ENCODE measurements at places on chromosomes 4 and X.
A peak's percentile ranks its signal among the peaks of the same experiment; 100 is the strongest.

GRCh38 chr4:18981234-18981615, 959.7 kb upstream of the LCORL start:
- no peak for DNase-seq

DNA sequence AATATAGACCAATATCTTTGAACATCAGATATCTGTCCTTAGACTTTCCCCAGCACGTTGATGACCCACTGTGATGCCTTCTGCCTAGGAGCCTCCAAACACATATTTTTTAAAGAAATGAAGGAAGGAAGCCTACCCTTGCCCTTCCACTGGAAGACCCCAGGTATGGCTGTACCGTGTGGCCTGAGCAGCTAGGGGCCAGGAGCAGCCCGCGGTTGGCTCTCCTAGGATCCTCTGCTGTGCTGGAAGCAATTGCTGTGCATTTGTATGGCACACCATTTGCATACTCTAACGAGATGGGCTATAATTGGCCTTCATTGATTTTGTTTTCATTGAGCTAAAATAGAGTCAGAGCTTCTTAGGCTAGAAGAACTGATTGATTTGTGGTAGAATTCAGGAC, 128.8 kb downstream of the GPAT3 start:
- no peak for DNase-seq

DNA sequence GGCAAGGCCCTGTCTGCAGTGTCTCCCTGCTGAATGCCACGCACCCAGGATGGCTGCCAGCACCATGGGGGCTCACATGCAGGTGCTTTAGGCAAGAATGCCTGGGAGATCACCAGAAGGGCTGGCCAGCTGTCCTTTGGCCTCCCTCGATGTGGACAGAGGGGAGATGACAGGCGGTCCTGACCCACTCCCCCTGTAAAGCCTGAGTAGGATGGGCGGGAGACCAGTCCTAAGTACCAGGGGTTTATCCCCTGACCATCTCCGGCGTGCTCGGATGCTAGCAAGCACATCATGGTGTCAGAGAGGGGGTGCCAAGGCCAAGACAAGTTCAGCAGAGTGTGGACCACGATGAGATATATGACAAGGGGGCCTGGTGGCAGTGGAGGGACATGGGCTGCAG, 5.3 kb downstream of the PDZD4 start:
- DNase-seq, result no peak

- no peak for DNase-seq
Observed at GRCh38 chr4:51885363-51885762, 42.4 kb downstream of the DCUN1D4 start.

GRCh38 chr4:176825586-176825985, 32.9 kb upstream of the VEGFC start:
- DNase-seq, result no peak

DNA sequence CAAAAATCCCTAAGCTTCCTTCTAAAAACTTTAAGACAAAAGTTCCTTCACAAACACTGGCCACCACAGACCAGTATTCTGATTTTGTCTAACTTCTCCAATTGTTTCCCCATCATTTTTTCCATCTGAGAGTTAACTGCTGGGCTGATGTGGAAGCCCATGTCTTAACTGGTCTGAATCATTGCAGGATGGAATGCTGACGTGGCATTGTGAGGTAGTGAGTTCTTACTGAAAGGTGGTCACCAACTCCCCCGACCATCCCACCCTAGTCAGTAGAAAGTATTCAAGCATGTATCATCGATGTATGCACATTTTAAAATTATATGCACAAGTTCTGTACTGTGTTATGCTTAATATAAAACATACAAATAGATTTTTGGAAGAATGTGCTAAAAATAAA, 99.1 kb upstream of the SMIM10 start:
- no peak for DNase-seq

DNA sequence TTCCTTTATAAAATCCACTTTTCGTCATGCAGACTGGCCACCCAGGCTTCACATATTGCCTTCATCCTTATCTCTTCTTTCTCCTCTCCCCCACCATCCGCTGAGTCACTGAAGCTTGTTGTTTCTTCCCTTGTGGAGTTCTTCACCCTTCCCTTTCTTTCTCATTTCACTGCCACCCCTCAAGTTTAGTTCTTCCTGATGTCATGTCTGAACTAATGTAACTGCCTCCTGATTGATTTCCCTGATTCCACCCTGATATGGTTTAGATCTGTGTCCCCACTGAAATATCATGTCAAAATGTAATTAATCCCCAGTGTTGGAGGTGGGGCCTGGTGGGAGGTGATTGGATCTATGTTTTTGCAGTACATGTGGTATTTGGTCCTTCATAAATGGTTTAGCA, 151.4 kb downstream of the CPEB2 start:
- DNase-seq, result no peak

- peak; percentile 39 for DNase-seq
Observed at GRCh38 chrX:47562615-47563243, 1.7 kb downstream of the ARAF start.

GRCh38 chrX:139113708-139114107, 402.2 kb upstream of the FGF13 start:
- DNase-seq, result no peak

DNA sequence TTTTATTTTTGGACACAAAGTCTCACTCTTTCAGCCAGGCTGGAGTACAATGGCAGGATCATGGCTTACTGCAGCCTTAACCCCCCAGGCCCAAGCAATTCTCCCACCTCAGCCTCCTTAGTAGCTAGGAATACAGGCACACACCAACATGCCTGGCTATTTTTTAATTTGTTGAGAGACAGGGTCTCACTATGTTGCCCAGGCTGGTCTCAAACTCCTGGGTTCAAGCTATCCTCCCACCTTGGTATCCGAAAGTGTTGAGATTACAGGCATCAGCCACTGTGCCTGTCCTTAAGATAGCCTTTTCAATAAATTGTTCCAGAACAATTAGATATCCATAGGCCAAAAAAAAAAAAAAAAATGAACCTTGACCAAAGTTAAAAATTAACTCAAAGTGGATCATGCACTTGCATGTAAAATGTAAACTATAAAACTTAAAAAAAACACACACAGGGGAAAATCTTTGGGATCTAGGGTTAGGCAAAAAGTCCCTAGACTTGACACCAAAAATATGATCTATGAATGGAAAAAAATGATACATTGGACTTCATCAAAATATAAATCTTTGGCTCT, 28.6 kb upstream of the NFKB1 start:
- DNase-seq, result no peak

GRCh38 chr4:98544141-98544817, 114.1 kb downstream of the TSPAN5 start:
- no peak for DNase-seq

- DNase-seq, result no peak
Observed at GRCh38 chrX:93332329-93332728, 341.0 kb downstream of the NAP1L3 start.

DNA sequence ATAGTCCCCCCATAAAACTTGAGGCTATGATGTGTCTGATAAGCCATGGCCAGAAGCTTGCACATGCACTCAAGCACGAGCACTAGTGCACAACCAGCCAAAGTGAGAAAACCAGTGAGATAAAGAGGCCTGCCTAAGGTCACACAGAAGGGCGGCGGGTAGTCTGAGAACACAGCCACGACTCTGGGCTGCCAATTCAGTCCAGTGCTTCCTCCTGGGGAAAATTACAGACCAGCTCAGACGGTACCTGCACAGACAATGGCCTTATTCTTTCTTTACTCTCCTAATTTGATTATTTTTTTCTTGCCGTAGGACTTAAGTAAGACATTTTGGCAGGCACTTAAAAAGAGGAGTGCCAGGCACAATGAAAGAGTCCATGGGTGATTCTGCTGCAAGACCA, 533.2 kb upstream of the FAT1 start:
- no peak for DNase-seq

DNA sequence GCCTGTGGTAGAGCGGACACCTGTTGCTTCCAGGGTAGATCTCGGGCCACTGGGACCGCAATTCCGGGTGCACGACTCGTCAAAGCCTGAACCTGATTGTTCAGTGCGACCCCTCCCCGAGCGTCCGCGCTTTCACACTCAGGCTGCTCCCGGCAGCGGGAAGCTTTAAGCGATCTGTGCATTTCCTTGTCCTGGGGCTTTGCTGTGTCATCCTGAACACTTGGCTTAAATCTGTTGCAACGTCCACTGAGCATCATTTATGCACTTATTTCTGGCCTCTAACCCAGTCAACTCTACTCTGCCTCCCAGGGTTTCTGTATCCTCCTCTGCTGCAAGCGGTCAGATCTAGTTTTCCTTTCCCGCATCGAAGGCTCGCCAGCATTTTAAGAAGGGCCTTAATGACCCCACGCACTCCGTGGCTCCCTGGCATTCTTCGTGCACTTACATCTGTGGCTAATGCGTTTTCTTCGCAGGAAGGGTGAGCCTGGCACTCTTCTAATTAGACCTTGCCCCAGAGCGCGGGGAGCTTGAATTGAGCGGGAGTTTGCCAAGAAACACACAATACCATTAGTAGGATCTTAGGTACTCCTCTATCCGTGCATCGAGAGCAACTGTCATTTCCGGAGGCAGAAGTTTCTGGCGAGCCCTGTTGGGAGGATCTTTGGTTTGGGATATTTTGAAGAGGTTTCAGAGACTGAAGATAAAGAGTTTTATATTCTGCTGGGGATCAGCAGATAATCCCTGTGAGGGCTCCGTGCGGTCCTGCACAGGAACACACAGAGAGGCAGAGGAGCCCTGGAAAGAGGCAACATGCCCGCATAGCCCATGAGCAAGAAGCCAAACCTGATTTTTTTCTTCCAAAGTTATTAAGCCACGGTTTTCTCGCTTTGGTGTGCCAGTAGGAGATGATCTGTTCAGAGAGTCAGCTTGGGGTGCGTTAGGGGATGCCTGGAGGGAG, 654 bp upstream of the DDIT4L start:
- DNase-seq, result no peak

DNA sequence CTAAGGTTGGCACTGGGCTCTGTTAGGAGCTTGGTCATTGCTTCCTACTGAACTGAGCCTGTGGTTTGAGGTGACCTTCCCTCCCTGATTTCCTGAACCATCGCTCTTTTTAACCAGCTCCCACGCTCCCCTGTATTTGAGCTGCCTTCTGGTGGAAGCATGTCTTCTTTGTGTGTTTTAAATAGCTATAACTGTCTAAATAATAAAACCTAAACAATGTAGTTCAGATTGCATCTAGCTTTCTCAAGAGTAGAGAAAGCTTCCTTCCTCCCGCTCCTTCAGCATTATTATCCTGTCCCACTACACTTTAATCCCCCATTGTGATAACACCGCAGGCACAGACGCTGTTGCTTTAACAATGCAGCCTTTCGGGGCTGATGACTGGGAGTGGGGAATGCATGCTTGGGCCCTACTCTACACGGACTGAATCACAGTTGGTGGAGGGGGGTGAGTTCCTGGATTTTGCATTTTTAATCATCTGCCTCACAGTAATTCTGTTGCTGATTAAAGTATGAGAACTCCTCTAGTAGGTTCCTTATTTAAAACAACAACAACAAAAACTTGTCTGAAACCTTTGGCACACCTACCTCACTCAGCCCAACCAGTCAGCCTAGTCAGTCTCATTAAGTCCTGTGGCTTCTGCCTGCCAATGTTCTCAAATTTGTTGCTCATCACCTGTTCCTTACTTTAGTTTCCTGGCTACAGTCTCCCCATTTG, 6.6 kb downstream of the SMS start:
- DNase-seq, result no peak

Data from activated CD4-positive, alpha-beta T cell treated with anti-CD3 and anti-CD28 coated beads, Interleukin-2, amount 50 U/mL, for 48 hours (primary cell).